ENCODE measurements at places on chromosomes 6 and 20. TPM values are rescaled to one million over a fixed set of nuclear protein-coding genes. Genes with fewer than 3 reads are reported as not detected.

C6orf15 gene
- not detected for total RNA-seq

DNA sequence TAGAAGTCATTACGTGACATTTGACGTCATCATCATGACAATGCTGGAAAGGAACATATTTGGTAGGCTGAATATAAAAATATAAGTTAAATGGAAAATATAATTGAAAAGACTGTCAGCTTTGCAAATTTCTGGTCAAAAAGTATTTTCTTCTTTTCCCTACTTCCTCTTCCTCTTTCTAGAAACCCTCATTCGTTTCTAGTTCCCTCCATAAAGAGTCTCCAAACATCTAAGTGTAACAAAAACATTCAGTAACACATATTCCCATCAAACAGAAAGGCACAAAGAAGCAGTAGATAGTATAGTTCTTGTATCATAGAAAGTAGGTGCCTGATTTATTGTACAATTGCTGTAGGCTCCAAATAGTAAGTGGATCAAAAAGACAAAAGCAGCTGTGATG, 150.8 kb upstream of the FAM83B start:
- no peak for DNase-seq

- DNase-seq, result no peak
Measured at GRCh38 chr6:157579467-157580031, 198.6 kb downstream of the ZDHHC14 start.

SRSF12 gene
- 0.15 TPM for total RNA-seq

- DNase-seq, result no peak
Measured at GRCh38 chr6:138290423-138290962, 72.2 kb upstream of the PBOV1 start.

GRCh38 chr6:111211411-111212030, 124.2 kb downstream of the SLC16A10 start:
- no peak for DNase-seq

TCF21 gene
- total RNA-seq, result not detected

GRCh38 chr6:128870746-128871145, 12.2 kb upstream of the LAMA2 start:
- no peak for DNase-seq

BANF2 gene
- total RNA-seq, result not detected

ZBTB46 gene
- total RNA-seq, result 0.20 TPM

TREML2 gene
- 12.2 TPM for total RNA-seq

MOXD1 gene
- not detected for total RNA-seq

SLC52A3 gene
- total RNA-seq, result not detected
